Activated CD8-positive, alpha-beta memory T cell treated with anti-CD3 and anti-CD28 coated beads for 4 hours (primary cell): ENCODE measurements at places on chromosomes 1 and 21.

GRCh38 chr1:7279769-7280168 lies 491.3 kb upstream of the VAMP3 start:
- no peak for DNase-seq

GRCh38 chr1:20587661-20588053 lies 1.2 kb upstream of the CDA start:
- no peak for DNase-seq

DNA sequence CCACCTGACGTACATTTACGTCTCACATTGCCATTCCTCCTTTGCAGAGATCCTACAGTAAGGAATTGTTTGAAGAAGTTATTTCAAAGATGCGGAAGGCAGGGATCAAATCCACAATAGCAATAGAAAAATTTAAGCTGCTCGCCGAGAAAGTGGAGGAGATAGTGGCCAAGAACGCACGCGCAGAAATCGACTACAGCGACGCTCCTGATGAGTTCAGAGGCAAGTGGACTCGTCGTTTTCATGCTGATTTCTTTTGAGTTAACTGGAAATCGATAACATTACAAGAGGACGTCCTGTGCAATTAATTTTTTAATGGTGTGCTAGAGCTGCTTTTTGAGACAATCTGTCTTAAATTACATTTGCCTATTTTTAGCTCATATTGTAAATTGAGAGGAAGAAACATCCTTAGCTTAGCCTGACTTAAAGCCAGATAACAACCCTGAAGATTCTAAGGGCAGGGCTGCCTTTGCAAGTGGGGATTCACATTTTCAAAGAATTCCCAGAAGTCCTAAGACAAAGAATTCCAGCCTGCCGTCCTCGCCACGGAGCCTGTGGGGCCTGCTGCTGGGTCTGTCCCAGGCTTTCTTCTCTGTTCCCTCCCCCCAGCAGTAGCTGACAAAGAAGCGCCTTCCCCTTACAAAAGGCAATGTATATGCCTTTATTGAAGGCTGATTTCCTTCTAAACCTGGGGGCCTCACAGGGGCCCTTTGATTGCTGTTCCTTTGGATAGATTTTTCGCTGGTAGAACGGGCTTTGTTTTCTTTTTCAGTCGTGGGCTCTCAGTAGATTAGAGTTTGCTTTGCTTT lies 31.6 kb upstream of the KIF1B start:
- DNase-seq, result no peak

- DNase-seq, result no peak
Observed at GRCh38 chr21:34989337-34990151, 59.6 kb downstream of the RUNX1 start.

- no peak for DNase-seq
Observed at GRCh38 chr21:41663805-41664788, 102.8 kb downstream of the RIPK4 start.

GRCh38 chr1:30923597-30923996 lies 15.0 kb upstream of the SDC3 start:
- DNase-seq, result no peak
